ENCODE measurements at places on chromosomes 2 and 18.

GRCh38 chr2:103451283-103451682, 689.5 kb downstream of the TMEM182 start:
- no peak for DNase-seq

DNA sequence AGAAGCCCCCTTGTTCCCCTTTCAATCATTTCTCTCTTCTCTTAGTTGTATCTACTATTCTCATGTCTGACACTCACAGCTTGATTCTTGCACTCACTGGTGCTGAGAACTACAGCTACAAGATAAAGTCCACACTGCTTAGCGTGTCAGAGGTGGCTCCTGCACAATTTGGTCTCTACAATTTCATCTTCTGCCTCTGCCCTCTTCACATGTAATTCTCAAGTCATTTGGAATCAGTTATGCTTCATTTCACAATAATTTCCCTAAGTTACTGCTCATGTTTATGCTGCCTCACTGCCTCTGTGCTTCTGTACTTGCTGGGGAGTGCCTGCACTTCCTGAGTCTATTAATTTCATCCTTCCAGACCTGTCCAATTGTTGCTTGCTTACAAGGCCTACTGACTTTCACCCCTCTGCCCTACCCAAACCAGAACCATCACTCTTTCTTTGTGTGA, 11.6 kb upstream of the NAB1 start:
- no peak for DNase-seq

GRCh38 chr18:66077066-66077465, 326.3 kb downstream of the CDH7 start:
- no peak for DNase-seq

GRCh38 chr2:44758591-44758990, 182.9 kb upstream of the SIX3 start:
- no peak for DNase-seq

- no peak for DNase-seq
Observed at GRCh38 chr2:241139531-241140444, 9.5 kb downstream of the PASK start.

- DNase-seq, result no peak
Observed at GRCh38 chr2:173357346-173357745, 2.7 kb downstream of the CDCA7 start.

DNA sequence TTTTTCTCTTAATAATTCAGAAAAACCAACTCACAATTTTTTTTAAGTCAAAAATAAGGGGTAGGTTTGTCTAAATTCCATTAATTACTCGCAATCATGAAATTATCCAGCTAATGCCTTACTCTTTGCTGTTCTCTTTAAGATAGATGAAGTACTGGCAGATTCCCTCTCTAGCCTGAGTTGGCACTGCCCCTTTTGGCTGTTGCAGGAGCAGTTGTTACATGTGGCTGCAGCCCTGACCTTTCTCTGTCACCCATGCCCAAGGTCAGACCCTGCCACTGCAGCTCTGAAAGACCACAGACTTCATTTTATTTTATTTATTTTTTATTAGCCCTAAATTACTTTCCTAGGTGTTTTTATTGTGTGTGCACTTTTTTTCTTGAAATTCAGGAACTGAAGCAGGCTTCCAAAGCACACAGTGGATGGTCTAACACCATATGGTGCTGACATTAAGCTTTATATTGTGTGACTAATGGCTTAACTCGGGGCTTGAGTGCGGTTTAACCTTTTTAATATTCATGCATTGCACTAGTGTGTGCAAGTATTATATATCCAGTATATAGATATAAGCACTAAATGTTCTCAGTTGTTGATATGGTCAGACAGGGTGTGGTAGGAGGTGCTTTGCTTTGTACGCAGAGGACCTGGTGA, 313.0 kb downstream of the CDH2 start:
- DNase-seq, result no peak

DNA sequence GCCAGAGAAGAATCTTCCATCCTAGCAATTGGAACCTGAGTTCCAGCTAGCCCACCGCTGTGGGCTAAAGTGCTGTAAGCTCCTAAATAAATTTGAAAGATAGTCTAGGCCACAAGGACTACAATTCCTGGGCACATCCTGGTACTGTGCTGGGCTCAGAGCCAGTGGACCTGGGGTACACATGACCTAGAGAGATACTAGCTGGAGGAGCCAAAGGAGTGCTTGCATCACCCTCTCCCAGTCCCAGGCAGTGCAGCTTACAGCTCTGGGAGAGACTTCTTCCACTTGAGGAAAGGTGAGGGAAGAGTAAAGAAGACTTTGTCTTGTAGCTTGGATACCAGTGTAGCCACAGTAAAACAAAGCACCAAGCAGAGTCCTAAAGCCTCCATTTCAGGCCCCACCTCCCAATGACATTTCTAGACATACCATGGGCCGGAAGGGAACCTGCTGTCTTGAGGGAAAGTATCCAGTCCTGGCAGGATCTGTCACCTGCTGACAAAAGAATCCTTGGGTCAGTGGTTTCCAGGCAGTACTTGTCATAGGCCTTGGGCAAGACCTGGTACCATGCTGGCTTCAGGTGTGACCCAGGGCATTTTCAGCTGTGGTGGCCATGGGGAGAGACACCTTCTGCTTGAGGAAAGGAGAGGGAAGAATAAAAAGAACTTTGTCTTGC, 89.5 kb downstream of the TMEM185B start:
- DNase-seq, result no peak

- DNase-seq, result no peak
Observed at GRCh38 chr2:74873012-74873665, 39.2 kb downstream of the HK2 start.

DNA sequence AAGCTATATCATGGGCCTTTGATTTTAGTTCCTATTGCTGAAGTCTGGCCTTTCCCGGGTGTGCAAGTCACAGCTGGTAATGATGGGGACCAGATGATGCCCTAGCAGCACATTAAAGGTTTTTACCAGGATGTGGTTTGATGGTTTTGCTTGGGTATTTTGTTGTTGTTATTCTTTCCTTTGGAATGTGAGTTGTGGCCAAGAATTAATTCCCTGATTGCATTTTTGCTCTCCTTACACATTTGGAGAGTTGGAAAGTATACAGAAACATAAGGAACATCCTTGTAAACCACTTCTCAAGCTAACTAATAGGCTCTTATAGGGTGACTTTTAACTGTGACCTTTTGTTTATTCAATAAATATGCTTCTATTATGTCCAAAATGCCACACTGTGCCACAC, 154.1 kb upstream of the MMADHC start:
- peak; percentile 76 for DNase-seq

DNA sequence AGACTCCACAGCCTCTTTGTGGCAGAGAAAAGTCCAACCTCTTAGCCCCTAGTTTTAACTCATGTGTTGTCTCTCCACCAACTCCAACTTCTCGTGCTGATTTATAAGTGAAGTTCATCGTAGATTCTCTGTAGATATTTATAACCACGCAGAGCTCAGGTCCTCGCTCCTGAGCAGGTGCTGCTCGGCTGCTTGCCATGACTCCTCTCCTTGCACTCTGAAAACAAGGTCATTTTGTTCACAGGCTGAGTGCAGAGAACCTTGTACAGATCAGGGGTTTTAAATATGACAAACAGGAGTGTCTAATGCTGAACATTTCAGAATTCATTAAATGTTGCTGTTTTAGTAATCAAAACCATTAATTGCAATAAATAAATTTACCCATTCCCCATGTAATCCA, 330.8 kb upstream of the GYPC start:
- DNase-seq, result no peak

GRCh38 chr2:128322715-128323554, 4.3 kb upstream of the HS6ST1 start:
- DNase-seq, result no peak

DNA sequence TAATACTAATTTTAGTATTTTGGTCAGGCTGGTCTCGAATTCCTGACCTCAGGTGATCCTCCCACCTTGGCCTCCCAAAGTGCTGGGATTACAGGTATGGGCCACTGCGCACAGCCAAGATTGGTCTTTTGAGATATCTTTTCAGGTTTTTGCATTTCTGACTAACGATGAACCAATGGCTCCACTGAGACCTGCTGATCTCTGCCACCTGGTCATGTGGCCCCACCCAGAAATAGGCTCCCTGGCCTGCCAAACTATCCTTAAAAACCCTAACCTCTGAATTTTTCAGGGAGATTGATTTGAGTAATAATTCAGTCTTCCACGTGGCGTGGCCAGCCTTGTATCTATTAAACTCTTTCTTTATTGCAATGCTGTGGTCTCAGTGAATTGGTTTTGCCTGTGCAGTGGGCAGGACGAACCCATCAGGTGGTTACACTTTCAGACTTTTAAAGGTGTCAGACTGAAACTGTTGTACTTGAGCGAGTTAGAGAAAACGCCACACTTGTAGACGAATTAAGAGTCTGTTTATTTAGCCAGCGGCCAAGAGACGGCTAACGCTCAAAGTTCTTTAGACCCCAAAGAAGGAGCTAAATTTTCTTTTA, 85.8 kb upstream of the MSH6 start:
- no peak for DNase-seq

DNA sequence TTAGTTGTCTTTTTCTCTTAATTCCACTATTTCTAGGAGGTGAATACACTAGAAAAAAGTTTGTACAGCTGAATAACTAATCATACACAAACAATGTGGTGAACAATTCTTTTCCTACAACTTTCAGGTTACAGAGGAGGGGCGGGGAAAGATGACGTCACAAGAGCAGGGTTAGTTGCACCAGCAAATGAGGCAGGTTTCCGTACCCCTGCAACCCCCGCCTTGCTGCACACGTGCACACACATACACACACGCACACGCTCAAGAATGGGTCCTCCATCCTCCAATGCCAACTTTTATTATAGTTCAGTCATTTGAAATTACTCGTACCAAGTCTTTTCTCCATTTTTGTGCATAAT, 122.8 kb downstream of the ARL4C start:
- no peak for DNase-seq

DNA sequence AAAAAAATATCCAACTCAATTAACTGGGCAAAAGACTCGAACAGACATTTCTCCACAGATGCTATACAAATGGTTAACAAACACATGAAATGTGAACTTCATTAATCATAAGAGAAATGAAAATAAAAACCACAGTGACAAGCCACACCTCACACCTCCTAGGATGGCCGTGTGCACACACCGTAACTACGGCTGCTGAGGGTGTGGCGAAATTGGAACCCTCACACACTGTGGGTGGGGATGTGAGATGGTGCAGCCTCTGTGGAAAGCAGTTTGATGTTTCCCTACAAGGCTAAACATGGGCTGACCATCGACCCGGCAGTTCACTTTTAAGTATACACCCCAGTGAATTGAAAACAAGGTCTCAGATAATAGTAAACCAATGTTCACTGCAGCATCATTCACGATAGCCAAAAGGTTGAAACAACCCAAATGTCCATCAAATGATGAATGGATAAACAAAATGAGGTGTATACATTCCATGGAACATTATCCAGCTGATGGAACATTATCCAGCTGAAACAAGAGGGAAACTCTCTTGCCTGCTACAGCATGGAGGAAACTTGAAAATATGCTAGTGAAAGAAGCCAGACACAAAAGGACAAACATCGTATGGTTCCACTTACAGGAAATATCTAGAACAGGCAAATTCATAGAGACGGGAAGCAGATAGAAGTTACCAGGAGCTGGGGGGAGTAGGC, 32.2 kb downstream of the ZAP70 start:
- DNase-seq, result no peak

GRCh38 chr2:39243469-39244123, at the start of gene CDKL4:
Gene CDKL4, minus strand, starts transcription at chr2:39243970.
- no peak for DNase-seq

DNA sequence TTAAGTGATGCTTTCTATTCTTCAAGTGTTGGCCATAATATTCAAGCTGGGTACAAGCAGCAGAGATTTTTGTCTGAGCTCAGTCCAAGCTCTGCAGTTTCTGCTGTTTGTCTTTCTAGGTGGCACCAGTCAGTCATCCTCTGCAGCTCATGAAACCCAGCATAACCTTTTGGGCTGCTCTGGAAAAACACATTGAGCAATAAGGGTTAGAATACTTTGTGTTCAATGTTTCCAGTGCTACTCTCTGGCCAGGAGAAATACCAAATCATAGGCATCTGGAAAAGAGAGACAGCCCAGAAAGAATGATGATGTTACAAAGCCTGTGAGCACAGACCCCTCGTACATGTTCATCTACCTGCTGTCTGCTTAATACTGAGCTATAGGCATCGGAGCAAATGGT, 19.5 kb upstream of the WIPF1 start:
- DNase-seq, result no peak

DNA sequence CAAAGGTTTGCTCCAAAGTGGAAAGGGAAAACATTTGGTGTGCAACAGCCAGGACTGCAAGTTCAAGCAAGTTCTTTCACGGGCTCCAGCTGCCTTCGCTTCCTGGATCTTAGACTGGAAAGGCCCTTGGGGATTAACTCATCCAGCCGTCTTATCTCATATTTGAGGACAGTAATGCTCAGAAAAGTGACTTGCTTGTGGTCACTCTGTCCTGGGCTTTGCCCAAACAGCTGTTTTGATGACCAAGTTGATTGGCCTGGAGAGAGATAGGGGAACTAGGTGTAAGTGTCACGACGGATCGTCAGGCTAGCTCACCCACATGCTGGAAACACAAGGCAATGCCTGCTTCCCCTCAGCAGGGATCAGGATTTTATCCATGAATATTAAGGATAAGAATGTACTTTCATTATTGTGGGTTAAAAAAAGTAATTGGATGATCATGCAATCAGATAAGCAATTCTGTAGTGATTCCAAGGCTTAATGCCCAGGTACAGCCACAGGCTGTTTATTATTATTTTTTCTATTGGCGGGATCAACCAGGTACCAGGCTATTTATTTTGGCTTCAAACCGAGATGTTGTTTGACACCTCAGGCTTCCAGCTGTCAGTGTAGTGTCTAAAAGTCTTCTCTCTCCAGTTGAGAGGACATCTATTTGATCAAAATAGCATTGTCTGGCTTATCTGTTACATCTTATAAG, 162.5 kb upstream of the EPAS1 start:
- DNase-seq, result no peak

DNA sequence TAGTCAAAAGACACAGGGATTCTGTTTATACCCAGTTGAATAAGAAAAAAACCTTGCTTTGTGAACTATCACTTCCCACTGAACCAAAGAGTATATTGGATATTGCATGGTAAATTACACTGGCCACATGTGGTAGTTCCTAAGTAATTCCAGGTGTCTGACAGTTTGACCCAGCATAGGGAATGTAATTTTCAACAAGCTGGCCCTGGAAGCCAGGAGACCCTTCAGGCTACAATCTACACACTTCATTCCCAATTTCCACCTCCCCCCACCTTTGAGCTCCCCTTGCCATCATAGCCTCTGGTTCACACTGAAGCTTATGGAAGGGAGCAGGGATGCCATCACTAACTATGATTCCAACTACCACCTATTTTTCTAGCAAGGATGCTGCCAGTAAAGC, 2.8 kb downstream of the FRZB start:
- no peak for DNase-seq

GRCh38 chr2:197327472-197328098, 17.0 kb upstream of the ANKRD44 start:
- no peak for DNase-seq

DNA sequence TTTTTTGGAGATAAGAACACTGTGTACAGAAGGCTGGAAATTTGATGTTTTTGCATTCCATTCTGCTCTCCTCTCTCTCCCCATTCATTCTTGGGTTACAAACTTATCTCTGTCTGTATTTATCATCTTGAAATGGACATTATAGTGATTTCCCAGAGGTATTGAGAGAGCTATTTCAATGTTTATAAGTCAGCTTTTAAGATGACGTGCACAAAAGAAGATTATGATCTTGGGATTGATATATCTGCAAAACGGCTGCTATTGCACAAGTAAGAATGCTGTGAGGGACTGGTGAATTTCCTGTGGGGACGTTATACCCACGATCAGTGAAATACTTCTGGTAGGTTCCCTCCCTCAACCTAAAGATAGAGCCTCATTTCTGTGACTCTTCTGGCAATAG, 61.0 kb upstream of the DTNA start:
- DNase-seq, result no peak

All from skeletal muscle cell (primary cell).